ENCODE measurements at places on chromosomes 16 and 17. TPM values are rescaled to one million over a fixed set of nuclear protein-coding genes. Genes with fewer than 3 reads are reported as not detected.

DNA sequence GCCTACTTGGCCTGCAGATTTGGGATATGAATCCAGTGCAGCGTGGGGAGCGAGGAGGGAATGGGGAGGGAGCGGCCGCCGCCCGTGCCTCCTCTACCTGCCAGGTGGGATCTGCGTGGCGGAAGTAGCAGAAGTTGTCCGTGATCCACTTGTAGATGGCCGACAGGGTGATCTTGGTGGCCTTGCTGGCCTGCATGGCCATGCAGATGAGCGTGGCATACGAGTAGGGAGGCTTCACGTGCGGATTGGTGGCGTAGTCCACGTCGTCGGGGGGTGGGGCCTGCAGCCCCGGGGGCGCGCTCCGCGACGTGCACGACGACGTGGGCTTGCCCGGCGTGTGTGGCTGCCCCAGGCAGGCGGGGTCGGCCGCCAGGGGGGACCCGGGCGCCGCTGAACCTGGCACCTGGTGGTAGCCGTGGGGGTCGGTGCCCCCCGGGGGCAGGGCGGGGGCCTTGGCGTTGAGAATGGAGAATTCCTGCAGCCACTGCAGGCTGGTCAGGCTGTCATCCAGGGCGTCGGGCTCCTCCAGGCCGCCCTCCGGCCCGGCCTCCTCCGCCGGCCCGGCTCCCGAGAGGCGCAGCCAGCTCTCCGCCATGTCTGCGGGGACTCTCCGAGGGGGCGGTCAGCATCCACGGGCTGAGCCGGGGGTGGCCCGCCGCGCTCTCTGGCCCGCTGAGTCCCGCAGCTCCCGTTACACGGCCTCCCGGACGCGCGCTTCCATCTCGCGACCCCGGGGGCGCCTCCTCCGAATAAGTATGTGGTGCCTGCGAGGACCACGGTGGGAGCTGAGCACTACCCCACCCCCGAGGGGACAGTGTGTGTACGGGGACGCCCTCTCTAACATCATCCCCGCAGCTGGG is 1.0 kb downstream of the FOXJ1 start:
- H3K4me1 ChIP-seq, result peaks cover 45% of the 10 kb centered on the region
- H3K27ac ChIP-seq, result no peak overlapping the region
- H3K4me3 ChIP-seq, result no peak overlapping the region
- H3K27me3 ChIP-seq, result peaks cover 44% of the 10 kb centered on the region
- H3K36me3 ChIP-seq, result no peaks in the 10 kb centered on the region
- peak; percentile 33 for DNase-seq

GRCh38 chr16:79128706-79129105 is 471.8 kb downstream of the MAF start:
- no peak for DNase-seq
- no peak overlapping the region for H3K27ac ChIP-seq
- no peak overlapping the region for H3K4me3 ChIP-seq
- no peaks in the 10 kb centered on the region for H3K27me3 ChIP-seq
- H3K36me3 ChIP-seq, result no peaks in the 10 kb centered on the region

DNA sequence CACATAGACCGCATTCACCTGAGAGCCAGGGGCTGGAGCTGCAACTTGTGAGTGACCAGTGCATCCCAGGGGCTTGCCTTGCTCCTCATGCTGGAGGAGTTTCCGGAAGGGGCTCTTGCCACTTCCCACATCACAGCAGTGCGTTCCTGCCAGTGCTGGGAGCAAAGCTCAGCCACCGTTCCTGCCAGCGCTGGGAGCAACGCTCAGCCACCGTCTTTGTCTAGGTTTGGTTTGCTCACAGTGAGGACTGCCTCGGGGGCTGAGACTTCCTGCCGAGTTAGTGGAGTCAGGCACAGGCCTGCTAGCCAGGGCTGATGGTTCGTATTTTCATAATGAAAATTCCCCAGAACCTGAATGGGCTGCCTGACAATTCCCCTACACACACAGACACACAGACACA is 5.4 kb upstream of the CHRNE start:
- DNase-seq, result no peak
- no peak overlapping the region for H3K4me3 ChIP-seq
- H3K36me3 ChIP-seq, result no peaks in the 10 kb centered on the region
- peaks cover 12% of the 10 kb centered on the region for H3K4me1 ChIP-seq
- no peaks in the 10 kb centered on the region for H3K27me3 ChIP-seq
- no peak overlapping the region for H3K27ac ChIP-seq

- no peak overlapping the region for H3K27ac ChIP-seq
- H3K36me3 ChIP-seq, result no peaks in the 10 kb centered on the region
- no peak overlapping the region for H3K4me3 ChIP-seq
- peaks cover 20% of the 10 kb centered on the region for H3K4me1 ChIP-seq
- DNase-seq, result no peak
These were observed 16.8 kb downstream of the TMEM100 start for GRCh38 chr17:55705847-55706246.

DNA sequence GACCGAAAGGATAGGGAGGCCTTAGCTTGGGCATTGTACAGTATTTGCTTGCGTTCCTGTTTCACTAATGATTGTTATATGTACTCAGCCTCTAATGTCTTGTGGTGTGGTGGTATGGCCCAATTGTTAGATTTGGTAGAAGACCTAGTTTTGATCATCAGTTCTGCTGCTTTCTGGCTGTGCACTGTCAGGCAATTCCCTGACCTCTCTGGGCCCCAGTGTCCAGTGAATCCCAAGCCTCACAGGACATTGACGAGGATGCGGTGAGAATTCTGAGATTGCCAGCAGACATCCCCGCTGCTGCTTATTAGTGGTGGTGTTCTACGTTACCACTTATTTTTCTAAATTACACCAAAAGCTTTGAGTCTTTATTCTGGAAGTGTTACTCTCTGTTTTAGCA is 195.2 kb downstream of the SNX29 start:
- no peaks in the 10 kb centered on the region for H3K27me3 ChIP-seq
- H3K4me1 ChIP-seq, result no peaks in the 10 kb centered on the region
- H3K4me3 ChIP-seq, result no peak overlapping the region
- H3K36me3 ChIP-seq, result peaks cover 28% of the 10 kb centered on the region

- no peaks in the 10 kb centered on the region for H3K4me1 ChIP-seq
- no peak overlapping the region for H3K27ac ChIP-seq
- no peak for DNase-seq
These were observed 28.7 kb downstream of the SLC13A5 start for GRCh38 chr17:6684460-6684783.

DNA sequence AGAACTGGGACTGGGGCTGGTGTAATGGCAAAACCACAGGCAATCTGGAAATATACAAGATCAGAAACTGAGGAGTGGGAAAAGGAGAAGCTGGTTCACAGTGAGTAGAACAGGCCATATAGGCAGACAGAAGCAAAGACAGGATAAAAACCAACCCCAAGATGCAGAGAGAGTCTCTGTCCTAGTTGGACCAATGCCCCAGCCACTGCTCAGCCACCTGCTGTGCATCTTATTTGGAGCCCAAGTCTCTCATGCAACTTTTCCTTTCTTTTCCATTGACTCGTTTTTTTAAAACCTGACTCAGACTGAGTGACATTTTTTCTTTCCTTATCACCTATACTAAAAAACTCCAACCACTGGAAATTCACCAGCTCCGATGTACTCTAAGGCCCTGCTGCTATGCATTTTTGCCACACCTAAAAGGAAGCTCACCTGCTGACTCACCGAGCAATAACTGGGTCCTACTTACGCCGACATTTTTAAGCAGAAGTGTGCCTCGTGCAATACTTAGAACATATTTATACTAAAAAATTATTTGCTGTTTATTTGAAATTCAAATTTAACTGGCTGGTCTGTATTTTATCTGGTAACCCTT is 100.8 kb upstream of the XYLT1 start:
- H3K4me1 ChIP-seq, result no peaks in the 10 kb centered on the region
- H3K27ac ChIP-seq, result no peak overlapping the region
- DNase-seq, result no peak
- H3K36me3 ChIP-seq, result no peaks in the 10 kb centered on the region

- DNase-seq, result no peak
- no peak overlapping the region for H3K27ac ChIP-seq
- H3K27me3 ChIP-seq, result no peaks in the 10 kb centered on the region
- H3K4me1 ChIP-seq, result no peaks in the 10 kb centered on the region
These were observed 63.3 kb upstream of the KCNJ16 start for GRCh38 chr17:70011750-70012149.

DNA sequence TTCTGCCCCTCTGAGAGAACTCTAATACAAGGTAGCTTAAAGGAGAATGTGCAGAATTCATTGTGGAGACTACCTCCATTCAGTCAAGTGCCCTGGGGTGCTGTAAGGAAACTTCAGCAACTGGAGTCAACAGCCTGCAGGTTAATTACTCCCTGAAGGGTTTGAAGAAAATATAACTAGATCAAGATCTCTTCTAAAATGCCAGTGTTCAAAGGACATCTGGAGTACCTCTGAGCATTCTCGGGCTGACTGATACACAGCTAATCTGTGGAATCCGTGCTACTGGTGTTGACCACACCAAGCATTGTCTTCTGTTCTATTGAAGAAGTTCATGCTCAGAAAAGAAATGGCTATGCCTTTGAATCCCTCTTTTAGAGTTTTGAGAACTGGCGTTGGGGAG is 11.5 kb upstream of the ATXN1L start:
- H3K4me1 ChIP-seq, result no peaks in the 10 kb centered on the region
- no peak overlapping the region for H3K4me3 ChIP-seq
- no peak overlapping the region for H3K27ac ChIP-seq
- H3K36me3 ChIP-seq, result no peaks in the 10 kb centered on the region

The RBFOX1 gene
- polyA plus RNA-seq, result not detected

- H3K36me3 ChIP-seq, result no peaks in the 10 kb centered on the region
- no peaks in the 10 kb centered on the region for H3K27me3 ChIP-seq
- no peak overlapping the region for H3K27ac ChIP-seq
These were observed 466.8 kb upstream of the CDH8 start for GRCh38 chr16:62503073-62503472.

The MFAP4 gene
- polyA plus RNA-seq, result 0.12 TPM

DNA sequence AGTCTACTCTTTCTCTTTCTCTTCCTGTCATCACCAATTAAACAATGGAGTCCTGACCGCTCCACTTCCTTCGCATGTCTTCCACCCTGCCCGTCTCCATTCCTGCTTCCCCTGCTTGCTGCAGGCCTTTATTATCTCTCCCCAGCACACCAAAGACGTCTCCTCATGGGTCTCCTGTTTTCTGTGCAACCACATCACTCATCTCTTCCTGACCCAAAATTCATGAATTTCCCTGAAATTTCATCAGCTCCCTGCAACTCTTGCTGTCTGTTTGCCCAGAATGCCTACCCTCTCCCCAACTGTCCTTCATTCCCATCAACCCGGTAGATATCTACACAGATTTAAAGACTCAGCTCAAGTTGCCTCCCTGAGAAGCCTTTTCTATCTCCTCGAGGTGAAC is 76.7 kb upstream of the ALOX12 start:
- H3K4me3 ChIP-seq, result no peak overlapping the region
- no peaks in the 10 kb centered on the region for H3K36me3 ChIP-seq
- no peaks in the 10 kb centered on the region for H3K27me3 ChIP-seq
- DNase-seq, result no peak
- no peak overlapping the region for H3K27ac ChIP-seq
- H3K4me1 ChIP-seq, result peaks cover 3% of the 10 kb centered on the region

GRCh38 chr16:57600952-57601580 is 27.4 kb upstream of the ADGRG1 start:
- no peak overlapping the region for H3K4me3 ChIP-seq
- DNase-seq, result no peak
- no peak overlapping the region for H3K27ac ChIP-seq
- H3K36me3 ChIP-seq, result no peaks in the 10 kb centered on the region
- H3K27me3 ChIP-seq, result peaks cover 2% of the 10 kb centered on the region

- no peak overlapping the region for H3K4me3 ChIP-seq
- no peaks in the 10 kb centered on the region for H3K36me3 ChIP-seq
- no peaks in the 10 kb centered on the region for H3K4me1 ChIP-seq
- peaks cover 14% of the 10 kb centered on the region for H3K27me3 ChIP-seq
- DNase-seq, result peak; percentile 59
These were observed 40.1 kb upstream of the C1QL1 start for GRCh38 chr17:45008216-45008615.

DNA sequence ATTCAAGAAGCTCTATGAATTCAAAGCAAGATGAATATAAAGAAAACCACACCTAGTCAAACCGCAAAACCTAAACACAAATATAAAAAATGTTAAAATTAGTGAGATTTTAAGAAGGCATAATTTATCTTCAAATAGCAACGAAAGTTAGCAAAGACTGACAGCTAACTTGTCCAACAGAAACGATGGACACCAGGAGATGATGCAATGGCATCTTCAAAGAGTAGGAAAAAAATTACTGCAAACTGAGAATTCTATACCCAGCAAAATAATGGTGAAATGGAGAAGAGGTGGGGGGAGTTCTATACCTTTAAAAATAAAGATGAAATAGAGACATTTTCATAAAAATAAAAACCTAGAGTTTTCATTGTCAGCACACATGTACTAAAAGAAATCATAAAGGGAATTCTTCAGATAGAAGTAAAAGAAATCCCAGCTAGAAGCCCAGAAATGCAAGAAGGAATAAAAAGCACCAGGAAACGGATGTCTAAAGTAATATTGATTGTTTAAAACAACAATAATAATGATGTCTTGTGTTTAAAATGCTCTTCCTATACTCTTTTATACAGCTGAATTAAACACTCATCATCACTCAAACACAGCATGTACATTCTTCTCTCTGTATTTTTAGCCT is 24.6 kb upstream of the TANC2 start:
- H3K36me3 ChIP-seq, result no peaks in the 10 kb centered on the region
- H3K27me3 ChIP-seq, result peaks cover 3% of the 10 kb centered on the region
- no peak overlapping the region for H3K27ac ChIP-seq
- DNase-seq, result no peak
- no peak overlapping the region for H3K4me3 ChIP-seq

DNA sequence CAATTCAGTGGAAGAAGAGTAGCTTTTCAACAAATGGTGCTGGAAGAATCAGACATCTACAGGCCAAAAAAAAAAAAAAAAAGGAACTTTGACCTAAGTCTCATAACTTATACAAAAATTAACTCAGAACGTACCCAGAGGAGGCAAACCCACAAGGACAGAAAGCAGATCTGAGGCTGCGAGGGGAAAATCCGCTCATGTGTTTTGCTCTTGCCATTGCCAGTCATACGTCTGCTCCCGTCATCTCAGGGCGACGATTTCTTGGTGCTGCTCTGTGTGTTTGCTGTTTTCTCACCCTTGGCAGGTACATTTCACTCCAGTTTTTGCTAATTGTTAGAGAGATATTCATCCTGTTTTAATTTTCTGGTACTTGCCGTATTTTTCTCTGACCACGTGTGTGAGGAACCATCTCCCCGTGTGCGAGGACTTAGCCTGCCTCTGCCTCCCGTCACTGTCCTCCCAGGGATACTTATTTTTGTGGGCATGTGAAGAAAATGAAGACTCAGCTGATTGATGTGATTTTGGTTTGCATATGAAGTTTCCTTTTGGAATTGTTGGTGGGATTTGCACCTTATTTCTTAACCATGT is 33.4 kb upstream of the ACSF3 start:
- H3K4me3 ChIP-seq, result no peak overlapping the region
- DNase-seq, result no peak
- H3K36me3 ChIP-seq, result no peaks in the 10 kb centered on the region

GRCh38 chr16:1613728-1614455 is 1.7 kb downstream of the CRAMP1 start:
- H3K4me3 ChIP-seq, result peak overlapping the region; percentile 63
- H3K27me3 ChIP-seq, result peaks cover 6% of the 10 kb centered on the region
- H3K4me1 ChIP-seq, result peaks cover 51% of the 10 kb centered on the region
- H3K36me3 ChIP-seq, result peaks cover 34% of the 10 kb centered on the region
- peak; percentile 70 for DNase-seq

Measured in CD14-positive monocyte (primary cell).